ENCODE measurements at places on chromosomes 7 and 10. TPM values are rescaled to one million over a fixed set of nuclear protein-coding genes. Genes with fewer than 3 reads are reported as not detected.
A peak's percentile ranks its signal among the peaks of the same experiment; 100 is the strongest.

CDK5 gene
- polyA plus RNA-seq = 14.4 TPM

DNA sequence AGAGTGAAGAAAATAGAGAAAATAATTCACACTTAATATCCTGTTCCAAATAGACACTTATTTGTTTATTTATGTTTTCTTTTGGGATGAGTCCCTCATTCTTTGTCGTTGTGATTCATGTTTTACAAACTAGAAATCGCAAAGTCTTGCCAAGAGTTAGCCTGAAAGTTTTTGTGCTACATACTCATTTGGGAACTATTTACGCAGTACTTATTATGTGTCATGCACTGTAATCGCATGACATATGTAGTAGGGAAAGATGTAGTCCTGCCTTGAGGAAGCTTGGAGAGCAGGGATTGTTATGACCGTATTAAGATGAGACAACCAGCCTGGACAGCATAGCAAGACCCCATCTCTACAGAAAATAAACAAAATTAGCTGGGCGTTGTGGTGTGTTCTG lies 189.3 kb downstream of the ABCA13 start:
- DNase-seq = no peak

GRCh38 chr7:16492513-16493062 lies 27.1 kb upstream of the SOSTDC1 start:
- DNase-seq = no peak

DNA sequence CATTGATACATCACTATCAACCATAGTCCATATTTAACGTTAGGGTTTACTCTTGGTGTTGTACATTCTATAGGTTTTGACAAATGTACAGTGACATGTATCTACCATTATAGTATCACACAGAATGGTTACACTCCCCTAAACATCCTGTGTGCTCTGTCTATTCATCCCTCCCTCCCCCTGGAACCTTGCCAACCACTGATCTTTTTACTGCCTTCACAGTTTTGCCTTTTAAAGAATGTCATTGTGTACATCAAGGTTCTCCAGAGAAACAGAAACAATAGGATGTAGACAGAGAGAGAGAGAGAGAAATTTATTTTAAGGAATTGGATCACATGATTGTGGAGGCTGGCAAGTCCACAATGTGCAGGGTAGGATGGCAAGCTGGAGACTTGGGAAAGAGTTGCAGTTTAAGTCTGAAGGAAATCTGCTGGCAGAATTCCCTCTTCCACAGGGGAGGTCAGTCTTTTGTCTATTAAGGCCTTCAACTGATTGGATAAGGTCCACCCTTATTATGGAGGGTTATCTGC lies 45.1 kb upstream of the CCNJ start:
- DNase-seq = no peak

- DNase-seq = peak; percentile 89
Measured at GRCh38 chr7:102125127-102125596, 161.5 kb upstream of the SH2B2 start.

UNCX gene
- not detected for polyA plus RNA-seq

All from left lung (tissue), 14 donors.